Activated naive CD8-positive, alpha-beta T cell treated with anti-CD3 and anti-CD28 coated beads, Interleukin-2, amount 10 ng/mL, durations not matched to agents 7 days and 5 days (primary cell): ENCODE measurements at places on chromosomes 12 and 14. TPM values are rescaled to one million over a fixed set of nuclear protein-coding genes. Genes with fewer than 3 reads are reported as not detected.

DNA sequence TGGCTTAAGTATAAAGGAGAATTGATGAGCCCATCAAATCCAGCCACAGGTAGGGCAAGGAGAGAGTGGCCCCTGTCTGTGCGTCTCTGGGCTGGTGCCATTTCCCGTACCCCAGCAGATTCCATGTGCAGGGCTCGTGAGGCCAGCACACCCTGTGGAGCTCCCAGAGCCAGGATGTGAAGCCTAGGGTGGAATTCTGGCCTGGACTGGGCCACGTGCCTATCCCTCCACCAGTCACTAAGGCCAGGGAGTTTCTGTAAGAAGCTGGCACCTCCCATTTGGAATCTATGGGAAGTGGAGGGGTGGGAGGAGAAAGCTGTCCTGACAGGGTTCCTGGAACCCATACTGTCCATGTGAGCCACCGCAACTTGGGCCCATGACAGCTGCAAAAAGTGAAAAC, 148.5 kb downstream of the FOXN3 start:
- no peaks in the 10 kb centered on the region for H3K27me3 ChIP-seq
- no peak overlapping the region for H3K27ac ChIP-seq
- peaks cover 8% of the 10 kb centered on the region for H3K4me1 ChIP-seq
- DNase-seq, result no peak

DNA sequence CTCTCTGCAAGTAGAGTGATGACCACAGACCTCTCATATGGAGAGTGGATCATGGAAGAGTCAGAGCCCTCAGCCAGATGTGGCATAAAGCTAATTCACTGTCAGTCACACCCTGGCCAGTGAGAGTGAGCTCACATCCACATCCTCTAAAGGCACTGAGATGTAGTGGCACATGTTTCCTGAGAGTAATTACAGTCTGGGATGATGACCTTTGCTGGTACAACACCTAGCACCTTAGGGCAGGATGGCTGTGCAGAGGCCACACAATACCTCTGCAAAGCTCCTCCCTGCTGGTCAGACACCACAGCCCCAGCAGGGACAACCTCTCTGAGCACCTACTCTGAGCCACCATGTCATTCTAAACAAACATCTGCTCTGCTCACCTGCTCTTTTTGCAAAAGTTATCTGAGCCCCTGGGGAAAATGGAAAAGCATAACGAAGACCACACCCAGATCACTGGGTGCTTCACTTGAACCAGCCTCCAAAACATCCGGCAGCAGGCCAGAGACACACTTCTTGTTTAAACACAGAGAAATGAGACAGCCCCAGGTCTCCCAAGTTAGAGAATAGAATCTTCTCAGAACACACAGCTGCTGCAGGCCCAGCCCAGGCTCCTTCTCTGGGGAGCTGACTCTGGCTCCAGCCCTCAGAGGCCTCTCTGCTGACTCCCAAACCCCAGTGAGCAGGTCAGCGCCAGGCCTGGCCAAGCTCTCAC, 30.3 kb downstream of the PITPNM2 start:
- DNase-seq, result no peak
- peak overlapping the region; percentile 51 for H3K4me3 ChIP-seq
- no peaks in the 10 kb centered on the region for H3K27me3 ChIP-seq
- peak overlapping the region; percentile 88 for H3K27ac ChIP-seq

- DNase-seq, result no peak
- H3K27me3 ChIP-seq, result peaks cover 2% of the 10 kb centered on the region
- H3K27ac ChIP-seq, result no peak overlapping the region
- H3K4me1 ChIP-seq, result peaks cover 11% of the 10 kb centered on the region
Observed at GRCh38 chr12:93358058-93358457, 19.7 kb upstream of the NUDT4 start.

GRCh38 chr12:119681111-119681510, 13.2 kb downstream of the PRKAB1 start:
- no peak overlapping the region for H3K27ac ChIP-seq
- peaks cover 18% of the 10 kb centered on the region for H3K4me1 ChIP-seq
- DNase-seq, result no peak
- peaks cover 38% of the 10 kb centered on the region for H3K36me3 ChIP-seq
- H3K27me3 ChIP-seq, result no peaks in the 10 kb centered on the region

DNA sequence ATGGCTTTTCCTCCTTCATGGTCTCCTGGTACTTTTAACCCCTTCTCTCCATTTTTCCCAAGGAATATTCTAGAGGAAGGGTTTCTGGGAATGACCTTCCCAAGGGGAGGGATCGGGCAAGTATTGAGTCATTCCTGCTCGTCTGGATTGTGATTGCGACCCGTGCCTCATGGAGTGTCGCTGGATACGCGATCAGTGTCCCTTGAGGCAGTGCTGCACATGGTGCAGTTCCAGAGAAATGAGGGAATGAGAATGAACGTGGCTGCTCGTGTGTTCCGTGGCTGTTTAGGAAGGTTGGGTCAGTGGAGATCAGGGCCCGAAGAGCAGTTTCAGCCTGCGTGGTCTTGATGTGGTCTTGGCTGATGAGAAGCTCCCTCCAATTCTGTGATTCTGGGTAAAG, 234.4 kb downstream of the CACNA1C start:
- no peaks in the 10 kb centered on the region for H3K4me1 ChIP-seq
- no peak overlapping the region for H3K4me3 ChIP-seq
- H3K36me3 ChIP-seq, result no peaks in the 10 kb centered on the region
- no peak overlapping the region for H3K27ac ChIP-seq
- DNase-seq, result no peak

DNA sequence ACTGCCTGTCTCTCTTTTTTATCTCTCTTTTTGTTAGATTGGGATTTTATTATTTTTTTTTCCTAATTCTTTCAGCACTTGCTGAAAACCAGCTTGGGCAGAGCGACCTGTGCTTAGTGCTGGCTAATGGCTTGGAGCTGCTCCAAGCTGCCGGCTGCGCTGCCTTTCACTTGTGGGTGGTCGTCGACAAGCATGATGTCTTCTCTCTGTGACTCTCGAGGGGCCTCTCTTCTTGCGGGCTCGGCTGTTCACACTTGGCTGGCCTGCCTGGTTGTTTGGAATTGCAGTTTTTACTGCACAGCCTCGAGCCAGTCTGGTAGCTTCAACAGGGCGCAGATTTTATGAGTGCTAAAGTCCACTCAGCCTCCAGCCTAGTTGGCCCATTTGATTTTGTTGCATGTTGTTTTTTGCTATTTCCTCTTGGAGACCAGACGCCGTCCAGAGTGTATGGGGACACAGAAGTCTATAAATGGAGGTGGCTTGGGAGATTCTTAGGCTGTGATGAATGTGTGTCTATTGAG, 18.6 kb downstream of the TPCN1 start:
- no peak overlapping the region for H3K27ac ChIP-seq
- no peak overlapping the region for H3K4me3 ChIP-seq
- H3K27me3 ChIP-seq, result no peaks in the 10 kb centered on the region
- H3K4me1 ChIP-seq, result peaks cover 10% of the 10 kb centered on the region
- H3K36me3 ChIP-seq, result peaks cover 12% of the 10 kb centered on the region

- H3K4me1 ChIP-seq, result no peaks in the 10 kb centered on the region
- H3K36me3 ChIP-seq, result no peaks in the 10 kb centered on the region
- no peak for DNase-seq
- H3K4me3 ChIP-seq, result no peak overlapping the region
- peaks cover 14% of the 10 kb centered on the region for H3K27me3 ChIP-seq
Observed at GRCh38 chr14:70156592-70156991, 32.2 kb downstream of the SLC8A3 start.

- H3K4me3 ChIP-seq, result no peak overlapping the region
- H3K27ac ChIP-seq, result no peak overlapping the region
- DNase-seq, result no peak
- H3K36me3 ChIP-seq, result no peaks in the 10 kb centered on the region
Observed at GRCh38 chr12:51225771-51226170, 7.9 kb upstream of the POU6F1 start.

DNA sequence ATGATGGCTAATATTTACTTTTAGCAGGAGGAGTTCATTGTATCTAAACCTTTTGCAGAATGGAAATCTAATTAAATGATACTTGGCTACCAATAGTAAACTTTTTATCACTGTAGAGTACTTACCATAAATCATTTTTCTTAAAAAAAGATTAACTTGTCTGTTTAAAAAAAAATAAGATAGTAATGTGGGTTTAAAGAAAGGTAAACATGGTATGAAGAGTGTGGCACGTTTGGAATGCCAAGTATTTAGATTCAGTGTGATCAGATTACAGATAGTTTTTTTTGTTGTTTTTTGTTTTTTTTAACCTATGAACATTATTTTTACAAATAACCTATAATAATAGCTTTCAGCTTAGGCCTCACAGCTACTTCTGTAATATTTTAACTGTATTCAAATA, 25.8 kb downstream of the KTN1 start:
- no peak overlapping the region for H3K4me3 ChIP-seq
- H3K36me3 ChIP-seq, result peaks cover 7% of the 10 kb centered on the region
- no peaks in the 10 kb centered on the region for H3K27me3 ChIP-seq
- no peak overlapping the region for H3K27ac ChIP-seq
- no peak for DNase-seq

DNA sequence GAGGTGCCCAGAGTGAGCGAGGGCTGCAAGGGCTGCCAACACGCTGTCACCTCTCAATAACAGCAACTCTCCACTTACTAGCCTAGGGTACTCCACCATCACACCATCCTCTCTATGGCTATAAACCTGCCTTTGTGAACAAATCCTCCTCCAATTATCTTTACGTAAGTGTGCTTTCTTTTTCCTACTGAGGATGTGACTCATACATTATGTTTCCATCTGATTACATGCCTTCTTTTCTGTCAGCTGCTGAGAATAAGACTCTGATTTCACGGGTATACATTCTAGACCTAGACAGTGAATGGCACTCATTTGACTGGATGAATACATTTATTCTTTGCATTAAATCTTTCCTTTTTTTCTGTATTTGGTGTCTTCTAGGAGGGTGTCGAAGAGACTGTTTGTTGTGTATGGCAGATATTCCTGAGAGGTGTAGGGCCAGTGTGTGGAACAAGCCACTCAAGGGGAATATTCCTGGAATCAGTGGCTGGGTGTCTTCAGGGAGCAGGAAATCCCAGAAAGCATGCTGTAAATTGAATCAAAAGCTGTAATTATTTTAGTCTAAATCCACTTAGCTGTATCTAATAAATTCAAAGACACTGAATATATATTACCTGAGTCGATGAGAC, 327.3 kb upstream of the TMTC1 start:
- H3K36me3 ChIP-seq, result no peaks in the 10 kb centered on the region
- DNase-seq, result no peak
- no peaks in the 10 kb centered on the region for H3K4me1 ChIP-seq
- H3K27ac ChIP-seq, result no peak overlapping the region
- H3K27me3 ChIP-seq, result no peaks in the 10 kb centered on the region

- H3K36me3 ChIP-seq, result no peaks in the 10 kb centered on the region
- H3K27me3 ChIP-seq, result no peaks in the 10 kb centered on the region
- no peaks in the 10 kb centered on the region for H3K4me1 ChIP-seq
- DNase-seq, result no peak
- no peak overlapping the region for H3K4me3 ChIP-seq
Observed at GRCh38 chr12:127712561-127712960, 554.4 kb upstream of the TMEM132C start.

GRCh38 chr14:46322076-46322475, 329.5 kb downstream of the RPL10L start:
- H3K4me3 ChIP-seq, result no peak overlapping the region
- no peaks in the 10 kb centered on the region for H3K36me3 ChIP-seq
- no peak overlapping the region for H3K27ac ChIP-seq
- H3K27me3 ChIP-seq, result no peaks in the 10 kb centered on the region

DNA sequence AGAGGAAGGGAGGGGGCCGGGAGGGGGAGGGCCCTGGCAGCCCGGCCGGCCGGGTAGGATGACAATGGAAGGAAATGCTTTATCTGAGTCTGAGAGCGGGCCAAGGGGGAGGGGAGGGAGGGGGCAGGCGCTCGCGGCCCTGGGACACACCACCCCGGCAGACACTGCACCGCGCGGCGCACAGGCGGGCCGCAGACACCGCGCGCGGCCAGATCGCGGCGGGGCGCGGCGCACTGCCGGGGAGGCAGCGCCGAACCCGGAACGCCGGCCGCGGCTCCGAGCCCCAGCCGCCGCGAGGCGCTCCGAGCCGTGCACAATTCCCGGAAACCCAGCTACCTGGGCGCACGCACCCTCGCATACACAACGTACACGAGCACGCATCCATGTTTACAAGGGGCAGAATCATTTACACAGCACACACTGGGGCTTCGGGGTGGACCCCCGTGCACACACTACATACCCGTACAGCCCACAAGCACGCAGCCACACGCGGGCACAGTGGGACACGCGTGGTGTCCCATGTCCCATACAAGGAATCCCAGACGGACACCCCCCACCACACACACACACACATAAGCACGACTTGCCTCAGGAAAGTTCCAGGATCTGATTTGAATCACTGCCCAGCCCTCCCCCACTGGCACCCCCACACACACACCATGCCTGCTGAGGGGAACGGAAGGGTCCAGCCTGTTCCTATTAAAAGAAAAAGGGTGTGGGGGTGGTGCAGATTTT, at the start of gene HDAC7:
Gene HDAC7, minus strand, starts transcription at position 8 of the 735 bp plus-strand sequence. CDS start 118 bp downstream, outside the sequence.
- peaks cover 17% of the 10 kb centered on the region for H3K36me3 ChIP-seq
- no peaks in the 10 kb centered on the region for H3K27me3 ChIP-seq
- H3K4me3 ChIP-seq, result peak within 1 kb of the TSS; percentile 89
- peak within 1 kb of the TSS; percentile 98 for H3K27ac ChIP-seq
- H3K4me1 ChIP-seq, result peaks cover 58% of the 10 kb centered on the region
- DNase-seq, result peak; percentile 81

- peaks cover 7% of the 10 kb centered on the region for H3K27me3 ChIP-seq
- no peak for DNase-seq
- H3K27ac ChIP-seq, result no peak overlapping the region
- peaks cover 2% of the 10 kb centered on the region for H3K36me3 ChIP-seq
Observed at GRCh38 chr12:68876461-68876860, 56.5 kb downstream of the CPM start.

KLRK1 gene
- total RNA-seq, result 355 TPM

DENND5B gene
- total RNA-seq, result 0.33 TPM

GZMH gene
- total RNA-seq, result 4.9 TPM

LPAR5 gene
- total RNA-seq, result 20.9 TPM

KRT72 gene
- total RNA-seq, result 0.65 TPM

SDS gene
- 0.60 TPM for total RNA-seq

STX2 gene
- total RNA-seq, result 20.7 TPM

FOXM1 gene
- 73.9 TPM for total RNA-seq

RNASE1 gene
- total RNA-seq, result 2.8 TPM

CFAP54 gene
- 0.94 TPM for total RNA-seq

ADAM21 gene
- total RNA-seq, result not detected

FITM1 gene
- 1.3 TPM for total RNA-seq

SERPINA9 gene
- not detected for total RNA-seq
